ENCODE measurements at places on chromosomes 4 and X.

DNA sequence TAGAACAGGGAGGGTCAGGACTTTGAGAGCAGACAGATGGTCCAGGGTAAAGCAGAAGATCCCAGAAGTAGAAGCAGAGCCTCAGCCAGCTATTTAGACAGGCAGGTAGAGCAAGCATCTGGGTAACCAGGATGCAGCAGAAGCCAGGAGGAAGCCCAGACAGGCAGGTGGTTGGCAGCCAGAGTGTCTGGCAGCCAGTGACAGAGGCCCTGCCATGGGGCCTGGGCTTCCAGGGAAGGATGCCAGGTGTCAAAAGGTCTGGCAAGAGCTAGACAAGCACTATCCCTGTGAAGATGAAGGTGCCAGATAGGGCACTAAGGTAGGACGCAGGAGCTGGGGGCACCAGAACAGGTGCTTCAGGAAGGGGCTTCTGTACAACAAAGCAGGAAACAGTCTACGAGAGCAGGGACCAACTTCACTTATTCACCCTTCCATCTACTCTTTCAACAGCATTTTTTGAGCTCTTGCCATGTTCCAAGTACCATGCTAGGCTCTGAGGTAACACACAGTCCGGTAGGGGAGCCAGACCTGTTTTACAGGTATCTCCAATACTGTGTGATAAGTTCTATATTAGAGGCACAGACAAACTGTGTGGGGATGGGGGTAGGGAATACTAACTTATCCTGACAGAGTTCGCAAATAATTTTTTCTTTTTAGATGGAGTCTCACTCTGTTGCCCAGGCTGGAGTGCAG, 38.1 kb upstream of the GJB1 start:
- DNase-seq: no peak

DNA sequence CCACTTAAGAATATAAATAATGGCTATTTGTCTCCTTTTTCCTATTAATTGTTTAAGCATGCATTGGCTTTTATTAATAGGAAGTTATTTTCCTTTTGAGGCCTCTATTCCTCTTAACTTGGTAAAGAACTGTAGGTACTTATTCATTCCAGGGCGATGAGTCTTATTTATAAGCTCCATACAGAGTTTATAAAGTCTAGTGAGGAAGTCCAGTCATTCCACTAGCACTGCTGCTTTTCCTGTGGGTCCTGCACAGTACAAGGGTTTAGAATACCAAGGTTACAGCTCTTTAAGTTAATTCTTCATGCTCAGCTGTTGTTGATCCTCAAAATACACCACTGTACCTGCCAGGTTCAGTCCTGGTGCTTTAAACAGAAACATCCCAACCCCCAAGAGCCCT, 28.5 kb upstream of the WNK3 start:
- no peak for DNase-seq

DNA sequence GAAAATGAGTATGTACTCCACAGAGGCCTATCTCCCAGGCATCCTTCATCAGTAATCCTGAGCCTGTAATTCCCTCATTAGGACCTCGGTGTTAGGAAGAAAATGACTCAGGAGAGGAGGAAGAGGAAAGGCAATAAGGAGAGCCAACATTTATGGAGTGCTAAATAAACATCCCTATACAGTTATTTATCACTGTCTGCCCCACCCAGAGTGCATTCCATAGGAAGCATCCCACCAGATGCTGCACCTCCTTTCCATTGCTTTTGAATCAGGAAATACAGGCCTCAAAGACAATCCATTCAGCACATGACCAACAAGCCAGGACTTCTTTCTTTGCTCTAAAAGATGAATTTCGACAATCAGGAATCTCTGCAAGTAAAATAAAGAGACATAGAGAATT, 47.6 kb downstream of the USP38 start:
- DNase-seq: no peak

DNA sequence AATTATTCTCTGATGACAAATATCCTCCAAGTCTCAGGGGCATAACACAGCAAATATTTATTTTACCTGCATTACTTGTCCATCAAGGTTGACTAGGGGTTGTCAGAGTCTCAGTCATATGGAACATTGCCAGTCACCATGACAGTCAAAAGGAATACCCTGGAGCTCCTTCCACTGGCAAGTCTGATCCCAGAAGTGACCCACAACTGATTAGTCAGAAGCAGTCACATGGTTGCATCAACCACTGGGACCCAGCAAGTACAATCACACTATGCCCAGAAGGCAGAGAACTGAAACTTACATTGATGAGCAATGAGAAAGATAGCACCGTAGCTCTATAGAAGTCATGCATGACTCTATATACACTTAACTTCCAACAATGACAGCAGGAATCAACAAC, 41.9 kb upstream of the SOD3 start:
- no peak for DNase-seq

GRCh38 chr4:100985576-100985975, 361.8 kb downstream of the PPP3CA start:
- no peak for DNase-seq

GRCh38 chrX:27889878-27890277, 82.1 kb downstream of the MAGEB10 start:
- no peak for DNase-seq

GRCh38 chrX:69318651-69319340, 153.5 kb upstream of the PJA1 start:
- no peak for DNase-seq

- DNase-seq: no peak
Observed at GRCh38 chrX:53362449-53362848, 60.0 kb downstream of the SMC1A start.

All from stimulated activated CD4-positive, alpha-beta T cell treated with anti-CD3 and anti-CD28 coated beads, Interleukin-12 subunit alpha, Interleukin-12 subunit beta, amount 100 ng/mL, for 4 hours (primary cell).